CD8-positive, alpha-beta memory T cell (primary cell): ENCODE measurements at places on chromosomes 3 and 15. TPM values are rescaled to one million over a fixed set of nuclear protein-coding genes. Genes with fewer than 3 reads are reported as not detected.

ASB14 gene
- not detected for total RNA-seq

TRIM59 gene
- 30.7 TPM for total RNA-seq

PLSCR5 gene
- not detected for total RNA-seq

FAM107A gene
- total RNA-seq, result not detected

TICRR gene
- 14.0 TPM for total RNA-seq

CCR9 gene
- 7.3 TPM for total RNA-seq

HIGD2B gene
- 0.27 TPM for total RNA-seq

CATSPER2 gene
- total RNA-seq, result 1.1 TPM

COPS2 gene
- total RNA-seq, result 101 TPM

NR1I2 gene
- total RNA-seq, result 0.35 TPM

IQSEC1 gene
- total RNA-seq, result 18.5 TPM

NAALADL2 gene
- total RNA-seq, result not detected

ADPRH gene
- total RNA-seq, result 6.8 TPM

SEMA3G gene
- 0.13 TPM for total RNA-seq

GREM1 gene
- not detected for total RNA-seq

ZDHHC23 gene
- 4.3 TPM for total RNA-seq

ISLR2 gene
- not detected for total RNA-seq

ANKUB1 gene
- not detected for total RNA-seq

CHRM5 gene
- total RNA-seq, result not detected

CCDC54 gene
- not detected for total RNA-seq

WDR72 gene
- not detected for total RNA-seq

SHC4 gene
- total RNA-seq, result 5.7 TPM

MOBP gene
- total RNA-seq, result not detected

MINAR1 gene
- 0.51 TPM for total RNA-seq

CYP1A2 gene
- total RNA-seq, result not detected

WDR93 gene
- total RNA-seq, result not detected

ATP13A5 gene
- not detected for total RNA-seq

CHRNA3 gene
- total RNA-seq, result not detected

GOLGA8Q gene
- 1.0 TPM for total RNA-seq

TMEM212 gene
- not detected for total RNA-seq

SIAH2 gene
- 111 TPM for total RNA-seq

RPSA gene
- total RNA-seq, result 2,459 TPM

ARRDC4 gene
- total RNA-seq, result 0.31 TPM

MCCC1 gene
- 32.8 TPM for total RNA-seq

CFAP100 gene
- not detected for total RNA-seq

NOX5 gene
- not detected for total RNA-seq

PDCD7 gene
- total RNA-seq, result 33.6 TPM

AMT gene
- total RNA-seq, result 1.3 TPM

C2CD4B gene
- total RNA-seq, result 0.13 TPM

DUSP7 gene
- 27.2 TPM for total RNA-seq

EHHADH gene
- 2.2 TPM for total RNA-seq

GOLGB1 gene
- total RNA-seq, result 20.6 TPM

ST8SIA2 gene
- total RNA-seq, result not detected

RAB6B gene
- total RNA-seq, result 0.73 TPM

ACAD9 gene
- 50.5 TPM for total RNA-seq

SHF gene
- 25.4 TPM for total RNA-seq

RETNLB gene
- not detected for total RNA-seq
